Nucleus accumbens (tissue), 56 donors: ENCODE measurements at places on chromosomes 7 and 10.

GRCh38 chr7:98788966-98789365 is 80.8 kb downstream of the TMEM130 start:
- no peak for DNase-seq

DNA sequence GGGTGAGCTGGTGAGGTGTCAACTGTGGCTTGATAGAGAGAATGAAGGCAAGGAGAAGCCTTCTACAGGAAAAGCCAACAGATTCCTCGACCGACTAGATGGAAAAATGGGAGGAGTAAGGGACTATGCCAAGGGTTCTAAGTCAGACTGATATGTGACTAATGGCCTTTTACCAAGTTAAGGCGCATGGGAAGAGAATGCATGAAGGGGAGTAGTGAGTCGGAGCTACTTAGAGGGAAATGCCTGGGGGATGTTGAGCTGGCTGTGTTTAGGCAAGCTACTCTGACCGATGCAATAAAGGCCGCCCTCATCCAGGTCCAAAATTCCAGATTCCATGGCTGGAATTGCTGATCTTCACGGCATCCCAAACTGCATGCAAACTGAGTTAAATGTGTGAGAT is 48.2 kb downstream of the APBB1IP start:
- DNase-seq: no peak

- DNase-seq: no peak
Observed at GRCh38 chr7:47651355-47652317, 69.7 kb upstream of the TNS3 start.

- no peak for DNase-seq
Observed at GRCh38 chr10:126264102-126265018, 123.9 kb downstream of the ADAM12 start.

DNA sequence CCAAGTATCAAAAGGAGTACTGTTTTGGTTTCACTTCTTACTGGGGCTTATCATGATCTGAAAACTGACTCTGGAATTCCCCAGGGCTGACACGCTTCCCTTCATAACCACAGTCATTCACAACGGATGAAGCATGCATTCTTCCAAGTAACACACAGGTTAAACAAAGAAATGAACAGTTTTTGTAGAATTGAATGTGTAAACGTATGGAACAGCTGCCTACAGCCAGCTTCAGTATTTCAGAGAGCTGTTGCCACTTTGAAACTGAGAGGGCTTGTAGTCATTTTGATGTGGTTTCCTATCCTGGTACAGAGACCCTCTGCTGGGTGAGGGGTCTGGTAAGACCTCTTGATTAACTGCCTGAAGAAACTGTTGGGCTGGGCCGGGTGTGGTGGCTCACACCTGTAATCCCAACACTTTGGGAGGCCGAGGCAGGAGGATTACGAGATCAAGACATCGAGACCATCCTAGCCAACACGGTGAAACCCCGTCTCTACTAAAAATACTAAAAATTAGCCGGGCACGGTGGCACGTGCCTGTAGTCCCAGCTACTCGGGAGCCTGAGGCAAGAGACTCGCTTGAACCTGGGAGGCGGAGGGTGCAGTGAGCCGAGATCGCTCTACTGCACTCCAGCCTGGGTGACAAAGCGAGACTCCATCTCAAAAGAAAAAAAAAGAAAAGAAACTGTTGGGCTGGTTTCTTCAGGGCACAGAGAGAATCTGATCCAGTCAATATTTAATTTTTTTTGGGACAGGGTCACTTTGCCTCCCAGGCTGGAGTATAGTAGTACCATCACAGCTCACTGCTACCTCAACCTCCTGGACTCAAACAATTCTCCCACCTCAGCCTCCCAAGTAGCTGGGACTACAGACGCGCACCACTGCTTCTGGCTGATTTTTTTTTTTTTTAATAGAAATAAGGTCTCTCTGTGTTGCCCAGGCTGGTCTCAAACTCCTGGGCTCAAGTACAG is 4.7 kb downstream of the NFE2L3 start:
- no peak for DNase-seq

- no peak for DNase-seq
Observed at GRCh38 chr10:110346914-110347313, 42.2 kb upstream of the SMNDC1 start.

GRCh38 chr10:72065439-72066025 is 22.8 kb downstream of the SPOCK2 start:
- no peak for DNase-seq

GRCh38 chr7:119665796-119666195 is 607.2 kb upstream of the KCND2 start:
- no peak for DNase-seq

DNA sequence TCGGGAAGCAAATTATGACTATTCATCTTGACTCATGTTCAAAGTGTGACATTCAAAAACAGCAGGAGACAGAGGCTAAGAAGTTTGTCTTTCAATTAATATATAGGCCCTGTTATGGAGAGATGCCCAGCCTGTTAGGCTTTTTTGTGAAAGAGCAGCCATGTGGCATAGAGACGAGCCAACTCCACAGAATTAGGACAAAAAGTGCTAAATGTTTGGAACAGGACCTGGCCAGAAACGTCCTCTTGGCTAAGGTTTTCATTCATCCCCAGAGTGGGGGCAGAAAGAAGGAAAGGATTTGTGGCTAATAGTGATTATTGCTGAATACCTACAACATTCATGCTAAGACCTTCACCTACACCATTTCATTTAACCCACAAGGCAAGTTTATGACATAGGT is 324.7 kb upstream of the NPVF start:
- DNase-seq: no peak

DNA sequence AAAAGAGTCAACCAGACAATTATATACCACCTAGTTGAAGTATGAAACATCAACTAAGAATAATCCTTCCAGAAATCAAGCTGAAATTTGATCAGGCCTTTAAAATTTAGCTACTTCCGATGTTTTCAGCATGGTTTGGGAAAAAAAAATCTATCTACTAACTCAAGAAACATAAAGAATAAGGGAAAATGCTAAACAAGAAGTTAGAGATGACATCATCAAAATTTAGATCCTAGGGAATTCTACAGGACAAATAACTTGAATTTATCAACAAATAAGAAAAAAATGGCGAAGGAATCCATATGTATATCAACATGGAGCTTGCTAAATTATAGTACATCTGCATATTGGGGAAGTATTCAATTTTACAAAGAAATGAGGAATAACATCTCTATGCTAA is 36.3 kb downstream of the HYAL4 start:
- no peak for DNase-seq

- DNase-seq: no peak
Observed at GRCh38 chr10:68109331-68109730, at the start of gene MYPN. Gene MYPN (plus strand): TSS chr10:68109488. CDS start chr10:68121439, 11,951 bp downstream.

- DNase-seq: no peak
Observed at GRCh38 chr7:44366986-44367385, 41.6 kb upstream of the CAMK2B start.

GRCh38 chr7:131219312-131220041 is 108.2 kb upstream of the MKLN1 start:
- DNase-seq: peak; percentile 38

- no peak for DNase-seq
Observed at GRCh38 chr10:86872757-86873156, 84.7 kb downstream of the MMRN2 start.

DNA sequence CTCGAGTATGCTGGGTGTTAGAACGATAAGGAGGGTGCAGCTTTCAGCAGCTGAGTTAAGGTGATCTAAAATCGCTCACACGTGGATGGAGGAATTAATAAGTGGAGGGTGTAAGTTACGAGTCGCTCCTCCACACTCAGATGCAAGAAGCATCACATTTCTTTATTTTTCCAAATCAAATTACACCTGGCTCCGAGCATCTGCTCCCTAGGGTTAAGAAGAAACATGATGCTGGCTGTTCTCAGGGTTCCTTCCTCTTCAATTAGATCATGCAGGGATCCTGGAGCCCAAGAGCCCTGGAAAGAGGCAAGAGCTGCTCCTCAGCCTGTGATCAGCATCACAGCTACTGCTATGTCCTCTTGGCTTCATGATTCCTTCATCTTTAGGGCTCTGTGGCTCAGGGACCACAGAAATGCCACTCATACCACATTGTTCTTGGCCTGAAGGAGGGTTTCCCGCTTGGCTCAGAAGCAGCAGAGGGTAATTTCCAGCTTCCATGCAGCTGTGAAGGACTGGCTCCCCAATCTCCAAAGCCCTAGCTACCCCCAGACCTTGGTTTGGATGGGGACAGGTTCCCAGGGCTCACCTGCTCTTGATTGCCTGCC is 235.9 kb upstream of the ZNF32 start:
- DNase-seq: no peak

DNA sequence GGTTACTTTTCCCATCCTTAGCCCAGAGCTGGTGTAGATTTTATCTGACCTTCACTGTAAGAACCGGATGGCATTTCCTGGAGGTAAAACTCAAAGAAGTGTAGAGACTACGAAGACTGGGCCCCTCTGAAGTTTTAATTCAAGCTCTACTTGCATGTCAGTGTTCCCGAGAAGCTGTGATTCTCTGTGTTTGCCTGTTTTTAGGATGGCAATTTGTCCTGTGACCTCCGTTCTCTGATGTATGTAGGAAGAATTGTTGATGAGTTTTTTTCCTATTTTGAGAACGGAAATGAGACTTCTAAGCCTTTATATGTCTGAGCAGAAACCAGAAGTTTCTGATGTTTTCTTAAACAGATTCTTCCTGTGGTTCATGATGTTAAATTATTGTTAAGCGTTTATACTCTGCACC is 94.1 kb downstream of the CDCA7L start:
- no peak for DNase-seq

- no peak for DNase-seq
Observed at GRCh38 chr7:2688409-2689342, 674 bp downstream of the AMZ1 start.

DNA sequence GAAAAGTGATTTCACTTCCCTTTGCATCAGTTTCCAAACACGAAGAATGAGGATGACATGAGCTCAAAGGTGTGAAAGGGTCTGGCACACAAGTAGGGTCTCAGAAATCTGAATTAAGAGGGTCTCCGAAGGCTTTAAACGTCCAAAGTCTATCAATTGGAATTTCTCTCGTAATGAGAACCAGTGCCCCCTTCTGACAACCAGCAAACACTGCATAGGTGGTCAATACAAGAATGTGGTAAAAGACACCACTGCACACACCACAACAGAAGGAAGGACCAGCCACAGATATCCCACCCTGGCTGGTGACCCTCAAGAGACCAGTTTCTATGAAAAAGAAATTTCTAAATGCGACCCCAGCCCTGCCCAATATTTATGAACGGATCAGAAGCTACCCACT is 78.1 kb downstream of the CALN1 start:
- DNase-seq: no peak

- no peak for DNase-seq
Observed at GRCh38 chr7:29372351-29373090, 177.9 kb downstream of the CHN2 start.

DNA sequence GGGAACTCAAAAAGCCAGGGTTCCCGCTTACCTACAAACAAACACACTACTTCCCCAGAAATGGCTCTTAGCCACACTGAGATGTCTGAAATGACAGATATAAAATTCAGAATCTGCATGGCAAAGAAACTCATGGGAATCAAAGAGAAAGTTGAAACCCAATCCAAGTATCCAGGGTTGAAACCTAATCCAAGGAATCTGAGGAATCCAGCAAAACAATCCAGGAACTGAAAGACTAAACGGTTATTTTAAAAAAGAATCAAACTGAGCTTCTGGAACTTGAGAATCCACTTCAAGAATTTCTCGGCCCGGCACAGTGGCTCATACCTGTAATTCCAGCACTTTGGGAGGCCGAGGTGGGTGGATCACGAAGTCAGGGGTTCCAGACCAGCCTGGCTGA is 568.8 kb downstream of the POM121L12 start:
- no peak for DNase-seq

DNA sequence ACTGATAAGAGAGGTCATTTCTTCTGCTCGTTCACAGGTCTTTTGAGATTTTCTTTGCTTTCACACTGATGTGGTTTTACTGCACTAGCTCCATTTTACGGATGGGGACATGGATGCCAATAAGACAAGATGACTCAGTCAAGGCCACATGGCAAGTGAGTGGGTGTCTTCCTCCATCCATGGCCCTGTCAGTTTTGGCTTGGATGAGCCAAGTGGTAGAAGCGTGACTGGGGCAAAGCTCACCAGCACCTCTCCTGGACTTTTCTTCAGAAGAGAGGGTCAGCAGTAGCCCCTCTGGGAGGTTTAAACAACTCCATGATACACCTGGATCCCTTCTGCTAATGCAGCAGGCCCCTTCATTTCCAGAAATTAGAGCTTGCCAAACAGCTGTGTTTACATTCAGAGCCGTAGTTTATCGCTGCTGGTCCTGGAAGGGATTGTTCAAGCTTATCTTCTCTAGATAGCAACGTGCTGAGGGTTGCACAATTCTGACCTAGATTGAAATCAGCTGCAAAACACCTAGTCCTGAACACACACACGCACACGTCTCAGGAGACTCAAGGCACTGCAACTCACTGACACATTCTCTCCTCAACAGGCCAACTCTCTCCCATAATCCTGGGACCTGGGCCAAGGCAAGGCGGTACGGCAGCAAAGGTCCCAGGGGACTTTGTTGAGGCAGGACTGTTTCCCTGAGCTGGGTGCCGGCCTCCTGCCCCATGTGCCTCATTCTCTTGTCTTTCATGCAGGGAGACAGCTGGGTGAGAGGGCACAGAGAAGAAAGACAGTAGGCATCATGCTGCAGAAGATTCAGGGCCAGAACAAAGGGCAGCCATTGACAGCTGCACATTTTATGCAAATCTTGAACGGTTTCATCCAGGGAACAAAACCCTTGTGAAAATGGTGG is 14.2 kb upstream of the PDCD4 start:
- DNase-seq: peak; percentile 21

GRCh38 chr7:152588350-152588749 is 87.6 kb downstream of the XRCC2 start:
- DNase-seq: no peak

GRCh38 chr10:47144525-47144924 is 155.5 kb upstream of the GDF10 start:
- DNase-seq: no peak

DNA sequence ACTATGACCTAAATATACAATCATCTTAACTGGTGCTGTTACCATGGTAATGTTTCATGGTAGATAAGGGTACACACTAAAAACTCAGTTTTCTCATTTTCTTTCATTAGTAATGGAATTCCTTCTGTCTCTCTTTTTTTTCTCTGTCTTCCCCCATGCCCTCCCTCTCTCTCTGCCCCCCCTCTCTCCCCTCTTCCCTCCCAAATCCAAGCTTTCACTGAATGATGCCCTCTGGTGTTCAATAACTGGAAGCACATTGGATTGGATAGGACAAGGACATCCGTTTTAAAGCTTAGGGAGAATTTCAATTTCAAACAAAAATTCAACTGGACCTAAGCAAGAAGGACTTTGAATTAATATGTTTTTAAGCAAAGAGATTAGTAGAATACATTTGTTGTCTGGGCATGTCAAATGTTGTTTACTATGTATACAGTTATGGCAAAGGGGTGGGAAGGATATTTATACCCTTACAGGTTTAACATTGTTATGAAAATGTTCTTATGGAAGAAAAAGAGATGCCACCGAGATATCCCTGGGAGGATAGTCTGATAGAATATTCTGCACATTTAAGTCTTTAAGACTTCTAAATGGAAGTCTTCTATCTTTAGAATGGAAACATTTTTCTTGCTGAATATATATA is 6.1 kb downstream of the CHRM2 start:
- no peak for DNase-seq

GRCh38 chr10:96089116-96089515 is 41.0 kb upstream of the ZNF518A start:
- DNase-seq: no peak

GRCh38 chr7:142460402-142461117 is 202.7 kb upstream of the PRSS58 start:
- DNase-seq: no peak
